ENCODE measurements at places on chromosomes 5 and 9. TPM values are rescaled to one million over a fixed set of nuclear protein-coding genes. Genes with fewer than 3 reads are reported as not detected.

The PTPN3 gene
- total RNA-seq = 11.8 TPM

- DNase-seq = no peak
- no peaks in the 10 kb centered on the region for H3K4me1 ChIP-seq
- H3K36me3 ChIP-seq = no peaks in the 10 kb centered on the region
- H3K27ac ChIP-seq = no peak overlapping the region
Observed at GRCh38 chr9:16039218-16039987, 486.6 kb downstream of the CCDC171 start.

DNA sequence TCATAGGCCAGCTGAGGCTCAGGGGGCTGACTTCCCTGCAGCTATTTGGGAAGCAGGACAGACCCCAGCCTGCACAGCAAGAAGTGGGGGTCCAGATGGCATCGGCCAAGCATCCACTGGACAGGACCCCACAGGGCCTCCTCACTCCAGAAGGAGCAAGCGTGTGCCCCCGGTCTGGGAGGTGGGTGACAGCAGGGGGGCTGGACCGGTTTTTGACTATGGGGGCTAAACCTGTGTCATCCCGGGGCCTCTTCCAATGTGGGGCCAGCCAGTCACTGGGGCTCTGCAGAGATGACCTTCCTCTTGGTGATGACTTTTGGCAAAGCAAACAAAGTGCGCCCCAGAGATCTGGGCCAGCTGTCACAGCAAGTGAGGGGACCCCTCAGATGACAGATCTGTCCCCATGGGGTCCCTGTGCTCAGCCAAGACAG, 163.9 kb downstream of the OLFM1 start:
- no peaks in the 10 kb centered on the region for H3K4me1 ChIP-seq
- no peak overlapping the region for H3K4me3 ChIP-seq
- H3K27me3 ChIP-seq = peaks cover 95% of the 10 kb centered on the region
- H3K36me3 ChIP-seq = no peaks in the 10 kb centered on the region

GRCh38 chr9:84024041-84024575, 43.5 kb downstream of the RMI1 start:
- no peaks in the 10 kb centered on the region for H3K27me3 ChIP-seq
- no peak for DNase-seq
- no peaks in the 10 kb centered on the region for H3K4me1 ChIP-seq
- no peak overlapping the region for H3K27ac ChIP-seq
